ENCODE measurements at places on chromosomes 4 and X.

- DNase-seq: no peak
These were observed 72.0 kb downstream of the TMEM144 start for GRCh38 chr4:158282252-158282651.

DNA sequence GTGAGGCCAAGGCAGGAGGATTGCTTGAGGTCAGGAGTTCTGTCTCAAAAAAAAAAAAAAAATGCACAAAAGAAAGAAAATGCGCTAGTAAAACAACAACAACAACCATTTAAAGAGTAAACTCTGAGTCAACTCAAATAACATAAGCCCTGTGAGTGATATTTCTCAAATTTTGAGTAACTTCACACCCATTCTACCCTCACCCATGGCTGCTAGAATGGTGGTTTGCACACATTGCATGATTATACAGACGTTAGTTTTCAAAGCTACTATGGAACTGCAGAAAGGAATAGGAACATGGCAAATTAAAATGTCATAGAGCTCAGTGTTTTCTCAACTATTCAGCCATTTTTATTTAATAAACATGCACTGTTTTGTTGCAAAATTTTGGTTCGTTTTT, 145.9 kb downstream of the OPHN1 start:
- no peak for DNase-seq

DNA sequence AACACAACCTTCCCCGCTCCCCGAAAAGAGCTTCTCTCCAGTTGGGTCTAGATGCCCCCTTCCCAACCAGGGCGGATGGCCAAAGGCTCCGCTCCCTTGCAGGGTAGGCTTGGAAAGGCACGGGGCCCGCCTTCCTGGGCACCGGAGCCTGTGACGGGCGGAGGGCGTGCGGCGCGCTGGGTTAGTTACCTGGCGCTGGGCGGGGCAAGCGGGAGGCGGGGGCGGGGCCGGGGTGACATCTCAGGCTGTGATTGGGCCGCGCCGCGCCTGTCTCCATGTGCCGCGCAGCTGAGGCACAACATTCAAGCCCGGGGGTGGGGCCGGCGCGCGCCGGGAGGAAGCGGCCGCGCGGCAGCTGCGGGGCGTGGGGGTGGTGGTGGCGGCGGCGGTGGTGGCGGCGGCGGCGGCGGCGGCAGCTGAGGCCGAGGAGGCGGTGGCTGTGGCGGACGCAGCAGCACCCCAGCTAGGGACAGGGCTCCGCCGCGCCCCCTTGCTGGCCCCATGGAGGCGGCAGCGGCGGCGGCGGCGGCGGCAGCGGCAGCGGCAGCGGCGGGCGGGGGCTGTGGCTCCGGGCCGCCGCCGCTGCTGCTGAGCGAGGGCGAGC, at the start of gene REPS2:
REPS2 (plus strand) TSS at position 298 of the 604 bp plus-strand sequence; CDS start at position 502, 204 bp downstream.
- peak; percentile 67 for DNase-seq

- no peak for DNase-seq
These were observed 83.9 kb downstream of the MAMLD1 start for GRCh38 chrX:150446995-150447394.

DNA sequence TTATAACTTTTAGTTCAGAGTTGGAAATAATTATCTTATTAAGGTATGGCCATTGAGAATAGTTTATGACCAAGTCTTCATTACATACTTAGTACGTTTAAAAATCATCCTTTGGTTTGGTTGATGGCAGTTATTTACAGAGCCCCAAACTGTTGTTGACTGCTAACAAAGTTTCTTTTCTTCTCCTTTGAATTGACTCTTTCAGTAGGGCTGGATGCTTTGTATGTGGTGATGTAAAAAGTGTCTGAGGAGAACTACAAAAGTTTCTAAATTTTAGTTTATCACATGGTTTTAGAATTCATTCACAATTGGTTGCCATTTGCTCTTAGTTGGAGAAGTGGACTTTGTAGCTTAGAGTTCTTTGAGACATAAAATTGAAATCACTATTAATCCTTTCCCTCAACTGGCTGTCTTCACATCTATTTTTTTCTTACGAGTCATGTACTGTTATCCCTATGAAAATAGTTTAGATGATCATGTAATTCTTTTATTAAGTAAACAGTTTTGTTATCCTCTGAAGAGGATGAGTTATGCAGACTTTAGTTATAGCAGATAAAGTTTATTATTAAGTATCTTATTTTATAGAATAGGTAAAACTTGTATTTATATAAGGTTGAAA, 14.8 kb downstream of the PTPN13 start:
- DNase-seq: no peak

GRCh38 chrX:48694776-48695533, 1.6 kb upstream of the SUV39H1 start:
- DNase-seq: no peak

- DNase-seq: no peak
These were observed 35.8 kb upstream of the NOCT start for GRCh38 chr4:138979742-138980141.

DNA sequence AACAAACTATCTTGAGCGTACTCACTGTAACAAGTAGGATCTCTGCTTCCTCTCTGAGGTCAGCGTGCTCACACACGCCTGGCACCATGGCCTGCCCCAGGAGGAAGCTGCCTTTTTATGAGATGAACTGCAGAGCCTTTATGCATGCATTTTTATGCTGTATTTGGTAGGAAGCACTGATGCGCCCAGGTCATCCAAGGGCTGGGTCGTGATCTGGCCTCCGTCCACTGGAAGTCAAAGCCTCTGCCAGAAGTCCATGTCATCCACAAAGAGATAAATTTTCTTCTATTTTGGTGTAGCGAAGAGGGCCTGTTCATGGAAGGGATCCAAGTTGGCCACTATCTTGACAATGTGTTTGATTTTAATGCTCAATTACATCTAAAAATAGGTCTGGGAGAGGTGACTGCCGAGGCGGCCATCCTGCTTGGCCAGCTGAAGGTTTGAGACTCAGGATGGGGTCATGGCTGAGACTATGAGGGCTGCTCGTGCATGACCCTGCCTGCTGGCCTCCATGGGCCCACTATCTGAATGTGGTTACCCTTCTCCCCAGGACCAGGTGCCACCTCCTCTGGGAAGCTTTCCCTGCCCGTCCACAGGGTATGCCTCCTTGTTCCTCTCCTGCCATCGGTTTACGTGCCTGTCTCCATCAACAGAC, 50.3 kb downstream of the HTRA3 start:
- DNase-seq: no peak

DNA sequence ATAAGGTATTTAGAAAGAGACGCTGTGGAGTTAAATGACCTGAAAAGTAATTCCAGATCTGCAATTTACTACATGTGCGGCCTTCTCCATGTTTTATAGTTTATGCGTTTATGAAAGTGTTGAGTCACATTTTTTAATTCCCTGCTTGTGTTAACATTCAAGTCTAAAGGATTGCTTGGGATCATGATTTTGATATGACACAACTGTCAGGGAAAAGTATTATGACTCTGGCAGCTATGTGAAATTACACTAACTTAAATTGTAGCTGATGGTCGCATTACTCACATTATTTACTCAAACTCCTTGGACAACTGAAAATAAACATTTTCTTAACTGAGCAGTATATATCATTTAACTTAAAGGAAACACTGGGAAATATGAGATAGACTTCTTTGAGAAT, 14.3 kb upstream of the GABRB1 start:
- no peak for DNase-seq

- DNase-seq: no peak
These were observed 100.2 kb downstream of the TSPAN7 start for GRCh38 chrX:38661561-38661960.

GRCh38 chr4:38145033-38145678, 185.0 kb downstream of the PTTG2 start:
- no peak for DNase-seq

DNA sequence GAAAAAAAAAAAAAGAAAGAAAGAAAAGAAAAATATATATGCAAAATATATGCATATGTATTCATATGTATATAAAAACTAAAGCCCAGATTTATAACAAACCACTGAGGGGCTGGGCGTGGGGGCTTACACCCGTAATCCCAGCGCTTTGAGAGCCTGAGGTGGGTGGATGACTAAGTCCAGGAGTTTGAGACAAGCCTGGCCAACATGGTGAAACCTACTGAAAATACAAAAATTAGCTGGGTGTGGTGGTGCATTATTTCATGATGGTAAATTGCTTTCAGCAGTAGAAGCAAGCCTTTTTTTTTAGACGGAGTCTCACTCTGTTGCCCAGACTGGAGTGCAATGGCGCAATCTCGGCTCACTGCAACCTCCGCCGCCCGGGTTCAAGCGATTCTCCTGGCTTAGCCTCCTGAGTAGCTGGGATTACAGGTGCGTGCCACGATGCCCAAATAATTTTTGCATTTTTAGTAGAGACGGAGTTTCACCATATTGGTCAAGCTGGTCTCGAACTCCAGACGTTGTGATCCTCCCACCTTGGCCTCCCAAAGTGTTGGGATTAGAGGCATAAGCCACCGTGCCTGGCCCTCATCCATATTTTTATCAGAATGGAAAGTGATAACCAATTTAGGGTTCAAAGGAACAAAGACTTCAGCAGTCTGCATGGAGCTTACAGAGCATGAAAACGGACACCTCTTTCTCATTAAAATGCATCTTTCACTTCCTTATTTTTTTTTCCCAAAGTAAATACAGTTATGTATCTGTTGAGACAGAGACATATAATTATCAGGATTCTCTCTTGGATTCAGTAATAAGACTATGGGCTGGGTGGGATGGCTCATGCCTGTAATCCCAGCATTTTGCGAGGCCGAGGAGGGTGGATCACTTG, 27.7 kb upstream of the MOB1B start:
- DNase-seq: no peak

- DNase-seq: no peak
These were observed 33.4 kb downstream of the COX18 start for GRCh38 chr4:73036123-73036522.

GRCh38 chr4:144868309-144868708, 222.4 kb downstream of the HHIP start:
- DNase-seq: no peak

DNA sequence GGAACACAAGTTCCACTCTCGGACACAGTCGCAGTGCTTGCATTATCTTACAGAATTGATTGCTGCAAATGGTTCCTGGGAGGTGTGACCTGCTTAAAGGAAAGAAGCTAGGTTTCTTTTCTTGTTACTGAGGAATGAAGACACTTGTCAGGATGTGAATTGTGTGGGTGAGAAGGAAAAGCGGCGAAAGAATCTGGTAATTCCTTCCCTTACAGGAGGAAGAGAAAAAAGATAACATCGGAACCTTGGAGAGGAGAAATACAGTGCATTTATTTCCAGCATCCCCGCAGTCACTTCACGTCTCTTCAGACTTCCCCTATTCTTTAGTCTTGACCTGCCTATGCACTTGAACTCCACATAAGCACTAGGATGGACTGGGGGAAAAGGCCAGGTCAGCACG, 389 bp upstream of the CCSER1 start:
- no peak for DNase-seq

DNA sequence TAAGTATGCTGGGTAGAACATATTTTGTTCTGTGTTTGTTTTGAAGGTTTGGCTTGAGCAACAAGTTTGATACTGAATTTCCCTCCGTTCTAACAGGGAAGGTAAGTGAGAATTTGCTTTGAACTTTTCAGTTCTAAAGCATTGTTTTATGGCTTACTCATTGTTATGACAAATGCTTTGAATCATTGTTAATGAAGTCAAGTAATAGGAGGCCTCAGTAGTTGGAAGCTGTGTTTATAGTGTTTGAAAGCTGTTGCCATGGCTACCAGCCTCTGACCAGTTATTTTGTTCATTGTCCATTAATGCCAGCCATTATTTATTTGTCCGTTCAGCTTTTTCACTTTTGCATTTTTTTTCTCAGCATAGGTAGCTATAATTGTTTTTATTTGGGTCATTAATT, 14.4 kb downstream of the CHIC1 start:
- DNase-seq: peak; percentile 5

GRCh38 chrX:23884427-23885024, 23.2 kb downstream of the APOO start:
- no peak for DNase-seq

- DNase-seq: no peak
These were observed 78.5 kb downstream of the PRDM5 start for GRCh38 chr4:120843849-120844527.

GRCh38 chr4:108772402-108772801, 9.5 kb upstream of the ETNPPL start:
- DNase-seq: no peak

DNA sequence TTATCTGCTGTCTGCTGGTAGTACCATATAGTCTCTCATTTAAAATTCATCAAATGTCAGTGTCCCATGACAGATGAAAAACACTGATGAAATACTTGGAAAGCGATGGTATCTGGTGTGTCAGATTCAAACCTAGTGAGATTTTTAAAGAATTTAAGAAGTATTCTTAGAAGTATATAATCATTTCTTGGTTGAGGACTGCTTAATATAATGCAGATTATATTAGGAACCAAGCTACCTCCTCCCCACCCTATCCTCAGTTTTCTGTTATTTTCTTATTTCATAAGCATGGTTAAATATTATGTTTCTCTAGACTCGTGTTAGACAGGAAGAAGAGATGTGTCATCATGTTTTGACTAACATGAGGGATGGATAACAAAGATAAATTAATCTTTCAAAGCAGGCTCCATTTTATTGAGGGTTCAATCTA, 118.5 kb downstream of the GLUD2 start:
- DNase-seq: no peak

GRCh38 chr4:38190717-38191178, 230.6 kb downstream of the PTTG2 start:
- no peak for DNase-seq
